Spinal cord (tissue), 10 donors: ENCODE measurements at places on chromosomes 5 and 9.

GRCh38 chr9:121684381-121685145 lies 33.1 kb downstream of the DAB2IP start:
- DNase-seq = no peak

- peak; percentile 40 for DNase-seq
Observed at GRCh38 chr9:6646293-6646636, 736 bp upstream of the GLDC start.

- DNase-seq = no peak
Observed at GRCh38 chr9:122219856-122220672, 8.7 kb downstream of the LHX6 start.

DNA sequence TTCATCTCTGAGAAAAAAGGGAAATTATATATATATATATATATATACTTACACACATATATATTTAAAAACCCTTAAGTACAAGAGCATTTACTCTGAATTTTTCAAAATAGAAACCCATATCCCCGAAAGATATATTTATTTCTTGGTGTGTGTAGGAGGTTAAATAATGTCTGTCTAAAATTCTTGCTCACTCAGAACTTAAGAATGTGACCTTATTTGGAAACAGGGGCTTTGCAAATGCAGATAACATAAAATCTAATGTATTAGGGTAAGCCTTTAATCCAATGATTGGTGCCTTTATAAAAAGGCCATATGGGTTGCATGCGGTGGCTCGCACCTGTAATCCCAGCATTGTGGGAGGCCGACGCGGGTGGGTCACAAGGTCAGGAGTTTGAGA lies 517.3 kb upstream of the TLE4 start:
- no peak for DNase-seq

- no peak for DNase-seq
Observed at GRCh38 chr9:35407846-35408245, 82.1 kb upstream of the RUSC2 start.
